Prostate gland (tissue), 2 donors: ENCODE measurements at places on chromosomes 2 and 18. TPM values are rescaled to one million over a fixed set of nuclear protein-coding genes. Genes with fewer than 3 reads are reported as not detected.

- H3K4me3 ChIP-seq, result no peak overlapping the region
- H3K36me3 ChIP-seq, result no peaks in the 10 kb centered on the region
- no peaks in the 10 kb centered on the region for H3K27me3 ChIP-seq
Measured at GRCh38 chr2:15182275-15182674, 378.9 kb downstream of the NBAS start.

- no peak overlapping the region for H3K4me3 ChIP-seq
- no peaks in the 10 kb centered on the region for H3K27me3 ChIP-seq
- no peaks in the 10 kb centered on the region for H3K4me1 ChIP-seq
- no peaks in the 10 kb centered on the region for H3K36me3 ChIP-seq
- no peak for DNase-seq
- no peak overlapping the region for H3K27ac ChIP-seq
Measured at GRCh38 chr2:126642031-126642430, 13.9 kb upstream of the GYPC start.

Gene COL4A3
- 3.5 TPM for total RNA-seq

GRCh38 chr18:79739440-79739778 is 58.3 kb upstream of the KCNG2 start:
- H3K27me3 ChIP-seq, result no peaks in the 10 kb centered on the region
- H3K27ac ChIP-seq, result no peak overlapping the region
- no peak overlapping the region for H3K4me3 ChIP-seq
- H3K4me1 ChIP-seq, result no peaks in the 10 kb centered on the region
- H3K36me3 ChIP-seq, result no peaks in the 10 kb centered on the region
